ENCODE measurements at places on chromosomes 6 and 20.
A peak's percentile ranks its signal among the peaks of the same experiment; 100 is the strongest.

DNA sequence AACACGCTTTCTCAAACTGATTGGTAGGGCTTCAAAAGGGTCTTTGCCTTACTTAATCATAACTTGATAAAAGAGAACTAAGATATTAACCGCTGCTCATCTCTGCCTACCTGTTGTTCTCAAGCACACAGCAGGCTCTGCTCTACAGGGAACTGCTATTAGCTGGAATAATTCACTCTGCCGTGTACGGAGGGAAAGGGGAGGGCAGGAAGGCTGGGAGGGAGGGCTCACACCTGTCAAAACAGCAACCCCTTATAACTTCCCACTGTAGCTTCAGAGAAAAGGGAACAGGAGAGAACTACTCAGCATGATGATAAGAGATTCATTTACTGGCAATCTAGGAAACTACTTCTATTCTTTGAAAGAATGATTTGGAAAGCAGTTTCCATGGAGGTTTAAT, 75.1 kb downstream of the ZMYND8 start:
- DNase-seq, result no peak

GRCh38 chr6:108228416-108228815, 32.4 kb downstream of the SNX3 start:
- no peak for DNase-seq

DNA sequence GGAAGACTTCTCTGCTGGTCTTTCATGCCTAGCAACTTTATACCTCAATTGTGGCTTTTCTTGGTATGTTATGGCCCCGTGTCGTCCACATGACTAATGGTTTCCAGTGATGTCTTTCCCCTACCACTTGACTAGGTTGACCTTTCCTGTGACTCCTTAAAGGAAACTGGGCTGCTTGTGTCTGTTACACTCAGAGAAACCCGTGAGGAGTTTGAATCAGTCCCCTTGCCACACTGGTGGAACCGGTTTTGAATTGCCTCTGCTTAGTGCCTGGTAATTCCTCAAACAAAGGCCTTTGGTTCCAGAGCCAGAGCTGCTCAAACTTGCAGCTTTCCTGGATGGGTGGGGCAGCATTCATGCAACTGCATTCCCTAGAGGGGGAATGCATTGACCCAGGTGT, 21.9 kb downstream of the ECT2L start:
- peak; percentile 98 for DNase-seq

GRCh38 chr6:56689663-56690062, 47.0 kb upstream of the DST start:
- no peak for DNase-seq

DNA sequence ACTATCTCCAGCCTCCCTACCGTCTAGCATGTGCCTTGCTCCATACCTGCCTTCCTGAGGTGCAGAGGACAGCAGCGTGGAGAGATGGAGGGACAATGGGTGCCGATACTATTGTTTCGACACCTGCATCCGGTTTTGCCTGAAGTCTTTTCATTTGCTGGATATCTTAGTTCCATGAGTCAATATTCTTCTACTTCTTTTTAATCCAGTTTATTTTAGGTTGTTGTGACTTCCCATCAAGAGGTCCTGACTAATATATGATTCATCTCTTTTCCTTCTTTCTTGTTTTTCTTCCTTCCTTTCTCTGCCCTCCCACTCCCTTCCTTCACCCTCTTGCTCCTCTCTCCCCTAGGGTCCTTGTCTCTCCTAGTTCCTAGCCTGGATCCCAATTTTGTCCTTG, 91.4 kb downstream of the CDH26 start:
- no peak for DNase-seq

- DNase-seq, result no peak
These were observed 91.9 kb downstream of the TNFAIP3 start for GRCh38 chr6:137958811-137959565.

GRCh38 chr20:46073443-46073842, 16.3 kb downstream of the NCOA5 start:
- DNase-seq, result peak; percentile 44

DNA sequence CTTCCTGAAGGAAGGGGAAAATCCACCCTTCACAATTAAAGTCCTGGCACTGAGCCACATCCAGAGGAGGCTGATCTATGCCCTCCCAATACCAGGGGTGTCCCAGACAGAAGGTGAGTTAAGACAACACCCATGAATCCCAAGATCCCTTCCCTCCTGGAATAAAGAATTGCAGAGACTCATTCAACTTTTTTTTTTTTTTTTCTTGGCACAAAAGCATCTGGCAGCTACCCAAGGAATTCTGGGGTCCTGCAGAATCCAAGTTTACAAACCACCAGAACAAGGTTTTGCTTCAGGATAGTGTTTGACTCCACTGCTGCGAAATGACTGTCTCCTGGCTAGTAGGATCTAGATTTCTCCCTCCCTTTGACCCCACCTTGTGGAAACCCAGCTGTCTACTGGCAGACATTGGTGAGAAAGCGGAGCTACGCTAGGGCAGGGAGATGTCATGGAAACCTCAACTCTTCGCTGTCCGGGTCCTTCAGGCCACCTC, 37.4 kb downstream of the JAG1 start:
- no peak for DNase-seq

DNA sequence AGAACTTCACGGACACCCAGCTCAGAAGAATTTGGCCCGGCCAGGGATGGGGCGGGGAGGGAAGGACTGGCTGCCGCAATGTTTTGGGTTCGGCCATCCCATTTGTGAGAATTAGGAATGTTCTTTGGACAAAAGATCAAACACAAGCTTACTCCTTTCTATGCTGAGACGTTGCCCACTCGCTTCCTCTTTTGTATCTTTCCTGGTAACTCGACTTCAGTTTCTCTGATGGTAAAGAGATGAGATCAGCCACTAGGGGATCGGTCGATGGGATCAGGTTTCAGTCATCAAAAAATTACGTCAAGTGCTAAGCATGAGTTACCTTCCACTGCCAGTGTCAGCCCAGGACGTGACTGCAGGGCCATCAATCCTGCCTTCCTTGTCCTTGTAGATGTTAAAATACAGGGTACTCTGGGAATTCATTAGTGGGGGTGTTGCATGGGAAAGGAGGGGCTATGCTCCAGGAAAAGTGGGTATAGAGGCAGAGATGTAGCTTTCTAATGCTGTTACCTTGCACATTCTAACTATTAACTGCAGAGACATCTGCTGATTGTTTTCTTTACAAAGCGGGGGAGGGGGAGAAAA, 190.2 kb downstream of the TSHZ2 start:
- DNase-seq, result no peak

- no peak for DNase-seq
These were observed 39.7 kb upstream of the CARMIL1 start for GRCh38 chr6:25239498-25239897.

GRCh38 chr6:105067329-105067728, 110.4 kb downstream of the LIN28B start:
- DNase-seq, result no peak

DNA sequence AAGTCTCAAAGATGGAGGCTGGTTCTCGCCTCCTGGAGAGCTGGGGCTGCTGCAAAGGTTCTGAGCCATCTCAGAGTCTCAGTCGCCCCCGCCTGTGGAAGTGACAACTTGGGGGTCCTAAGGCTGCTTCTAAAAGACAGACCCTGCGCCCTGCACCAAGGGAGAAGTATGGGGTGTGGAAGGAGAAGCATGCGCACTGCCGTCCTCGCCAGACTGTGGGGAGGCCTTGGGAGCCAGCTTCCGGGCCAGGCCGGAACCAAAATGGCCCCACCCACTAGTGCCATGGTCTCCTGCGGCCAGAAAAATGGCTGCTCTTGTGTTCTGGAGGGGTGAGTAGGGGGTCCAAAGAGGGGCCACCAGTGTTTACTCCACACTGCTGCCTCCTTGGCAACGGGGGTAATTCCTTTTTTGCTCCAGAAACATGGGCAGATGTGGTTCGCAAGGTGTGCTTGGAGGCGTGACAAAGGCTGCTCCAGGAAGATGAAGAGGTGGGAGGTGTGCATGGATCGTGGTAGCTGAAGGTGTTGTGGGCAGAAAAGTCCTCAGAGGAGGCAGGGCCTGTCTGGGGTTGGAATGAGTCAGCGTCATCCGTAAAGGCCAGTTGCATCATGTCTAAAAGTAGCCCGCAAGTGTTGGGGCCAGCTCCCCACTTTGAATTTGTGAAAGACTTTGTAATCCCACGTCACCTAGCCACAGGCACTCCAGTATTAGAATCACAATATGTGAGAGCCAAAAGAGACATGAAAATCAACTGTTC, 329.8 kb upstream of the SOX4 start:
- peak; percentile 67 for DNase-seq

Data from DMS79 (cell line).